ENCODE measurements at places on chromosomes 11 and 22.

GRCh38 chr11:94650756-94651155 lies 83.6 kb downstream of the PIWIL4 start:
- no peak for DNase-seq

- no peak for DNase-seq
Observed at GRCh38 chr11:123799438-123799837, 6.7 kb downstream of the OR6M1 start.

GRCh38 chr11:12163181-12163941 lies 53.0 kb downstream of the MICAL2 start:
- DNase-seq, result peak; percentile 40

DNA sequence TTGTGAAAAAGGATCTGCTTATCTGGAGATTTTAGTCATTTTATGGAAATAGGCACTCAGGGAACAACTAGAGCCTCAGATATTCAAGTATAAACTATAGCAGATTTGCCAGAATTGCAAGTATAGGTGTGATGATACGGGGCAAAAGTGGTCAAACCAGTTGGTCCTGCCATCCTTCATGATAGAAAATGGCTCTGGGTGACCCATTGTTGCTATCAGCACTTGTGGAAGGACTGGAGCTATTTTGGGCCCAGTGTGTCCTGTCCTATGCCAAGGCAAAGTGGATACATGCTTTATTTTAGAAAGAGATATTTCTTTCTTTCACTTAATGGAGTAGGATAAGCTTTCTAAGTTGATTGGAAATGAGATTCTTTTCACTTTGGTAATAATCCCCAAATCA lies 85.2 kb downstream of the PPP6R3 start:
- no peak for DNase-seq

DNA sequence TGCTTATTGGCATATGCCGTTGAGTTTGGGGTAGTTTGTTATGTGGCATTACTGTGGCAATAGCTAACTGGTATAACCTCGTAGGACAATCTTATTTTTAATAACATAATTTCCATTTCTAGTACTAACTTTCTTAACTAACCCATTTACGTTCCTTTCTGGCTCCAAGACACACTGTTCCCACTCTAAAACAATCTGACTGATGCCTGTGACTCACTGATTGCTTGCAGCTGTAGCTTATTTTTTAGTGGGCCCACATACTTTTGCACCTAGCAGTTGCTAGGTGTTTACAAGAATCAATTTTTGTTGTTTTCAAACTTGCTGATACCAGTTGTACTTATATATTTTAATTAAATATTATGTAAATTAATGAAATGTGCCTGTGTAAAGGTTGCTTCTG lies 52.2 kb downstream of the FAT3 start:
- no peak for DNase-seq

GRCh38 chr11:36711104-36711825 lies 113.2 kb upstream of the RAG2 start:
- no peak for DNase-seq

GRCh38 chr22:19807161-19807913 lies 46.8 kb downstream of the TBX1 start:
- no peak for DNase-seq

- DNase-seq, result no peak
Observed at GRCh38 chr11:65584723-65585171, 8.9 kb downstream of the EHBP1L1 start.

All from ureter (tissue), 1 donor.